ENCODE measurements at places on chromosomes 12 and 14.

DNA sequence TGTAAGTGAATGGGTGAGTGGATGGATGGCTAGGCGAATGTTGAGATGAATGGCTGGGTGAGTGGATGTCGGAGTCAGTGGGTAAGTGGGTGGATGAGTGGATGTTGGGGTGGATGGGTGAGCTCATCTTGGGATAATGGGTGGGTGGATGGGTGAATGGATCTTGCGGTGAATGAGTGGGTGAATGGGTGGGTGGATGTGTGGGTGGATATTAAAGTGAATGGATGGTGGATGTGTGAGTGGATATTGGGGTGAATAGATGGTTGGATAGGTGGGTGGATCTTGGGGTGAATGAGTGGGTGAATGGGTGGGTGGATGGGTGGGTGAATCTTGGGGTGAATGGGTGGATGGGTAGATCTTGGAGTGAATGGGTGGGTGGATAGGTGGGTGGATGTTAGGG is 51.9 kb downstream of the CMKLR1 start:
- DNase-seq: no peak

DNA sequence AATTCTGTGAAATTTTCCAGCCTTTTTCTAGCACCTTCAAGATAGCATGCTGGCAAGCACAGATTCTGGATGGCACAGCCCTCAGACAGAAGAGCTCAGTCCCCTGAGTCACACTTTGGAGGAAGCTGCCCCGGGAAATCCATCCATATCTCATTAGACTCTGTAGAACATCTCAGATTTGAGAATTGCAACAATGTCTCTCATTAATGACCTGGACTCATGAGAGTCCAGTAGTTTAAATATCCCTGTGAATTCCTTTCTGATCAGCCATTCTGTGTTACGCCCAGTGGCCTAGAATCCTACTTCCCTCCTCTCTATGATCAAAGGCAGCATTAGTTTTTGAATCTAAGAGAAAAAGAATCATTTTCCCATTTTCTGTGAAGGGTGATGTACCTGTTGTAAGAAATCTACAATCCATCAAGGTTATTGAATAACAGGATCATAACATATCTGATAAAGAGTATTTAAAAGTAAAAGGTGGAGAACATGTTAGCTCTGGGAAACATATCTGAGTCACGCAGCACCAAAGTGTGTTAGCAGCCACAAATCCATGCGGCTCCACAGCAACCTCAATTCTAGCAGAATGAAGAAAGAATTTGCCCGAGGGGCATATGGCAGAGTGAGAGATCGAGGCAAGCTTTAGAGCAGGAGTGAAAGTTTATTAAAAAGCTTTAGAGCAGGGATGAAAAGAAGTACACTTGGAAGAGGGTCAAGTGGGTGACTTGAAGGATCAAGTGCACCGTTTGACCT is 855.6 kb upstream of the TMEM132C start:
- DNase-seq: no peak

GRCh38 chr12:7091660-7092228 is 501 bp downstream of the C1R start:
- DNase-seq: no peak

GRCh38 chr14:89165189-89166181 is 251.5 kb downstream of the FOXN3 start:
- DNase-seq: no peak

DNA sequence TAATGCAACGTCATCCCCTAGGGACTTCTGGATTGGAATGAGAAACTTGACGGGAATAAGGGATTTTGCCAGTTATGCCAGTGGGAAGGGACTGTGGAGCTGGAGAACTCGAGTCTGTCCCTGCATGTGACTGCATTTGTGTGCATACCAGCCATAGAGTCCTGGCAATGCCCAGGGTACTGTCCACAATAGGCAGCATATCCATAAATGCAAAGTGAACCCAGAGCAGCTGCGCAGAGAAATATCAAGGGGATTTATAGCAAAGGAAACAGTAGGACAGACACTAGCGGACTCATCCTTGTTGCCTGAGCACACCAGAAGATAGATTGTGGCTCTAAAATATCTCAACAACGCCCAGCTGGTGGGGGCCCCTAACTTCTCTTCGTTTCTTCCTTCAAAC is 247.1 kb upstream of the SRRM4 start:
- no peak for DNase-seq

DNA sequence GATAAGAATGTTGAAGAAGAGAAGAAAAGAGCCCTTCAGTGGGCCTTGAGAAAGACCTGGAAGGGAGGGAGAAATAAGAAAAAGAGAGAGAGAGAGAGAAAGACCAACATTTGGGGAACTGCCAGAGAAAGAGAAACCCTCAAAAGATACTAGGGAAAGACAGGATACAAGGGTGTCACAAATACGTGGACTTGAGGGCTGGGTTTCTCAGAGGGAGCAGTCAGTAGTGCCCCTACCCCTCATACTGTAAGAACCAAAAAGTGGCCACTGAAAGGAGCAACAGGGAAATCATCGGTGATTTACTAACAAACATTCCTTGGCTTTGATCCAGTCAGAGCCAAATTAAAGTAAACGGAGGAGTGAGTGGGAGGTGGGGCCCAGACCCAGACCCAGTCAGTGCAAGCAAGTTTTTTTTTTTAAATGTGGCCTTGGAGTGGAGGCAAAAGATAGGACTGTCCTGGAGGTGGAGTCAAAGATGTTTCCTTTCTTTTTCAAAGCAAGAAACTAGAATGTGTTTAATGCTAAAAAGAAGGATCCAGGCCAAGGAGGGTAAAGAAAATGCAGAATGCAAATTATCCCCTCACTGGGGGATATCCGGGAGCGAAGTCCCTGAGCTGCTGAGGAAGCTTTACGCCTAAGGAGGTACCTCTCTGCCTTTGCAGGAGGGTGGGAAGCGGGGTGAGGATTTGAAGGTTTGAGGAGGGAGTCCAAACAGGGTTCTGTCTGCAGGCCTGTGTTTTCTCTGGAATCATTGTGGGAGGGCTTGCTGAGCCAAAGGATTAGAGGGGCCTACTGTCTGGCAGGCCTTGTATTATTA is 143.5 kb upstream of the AMIGO2 start:
- no peak for DNase-seq

- DNase-seq: no peak
Observed at GRCh38 chr12:47775100-47775911, 2.3 kb downstream of the SLC48A1 start.

GRCh38 chr12:114190971-114191370 is 215.0 kb downstream of the TBX5 start:
- no peak for DNase-seq

- no peak for DNase-seq
Observed at GRCh38 chr12:109758426-109759420, 45.1 kb downstream of the FAM222A start.

DNA sequence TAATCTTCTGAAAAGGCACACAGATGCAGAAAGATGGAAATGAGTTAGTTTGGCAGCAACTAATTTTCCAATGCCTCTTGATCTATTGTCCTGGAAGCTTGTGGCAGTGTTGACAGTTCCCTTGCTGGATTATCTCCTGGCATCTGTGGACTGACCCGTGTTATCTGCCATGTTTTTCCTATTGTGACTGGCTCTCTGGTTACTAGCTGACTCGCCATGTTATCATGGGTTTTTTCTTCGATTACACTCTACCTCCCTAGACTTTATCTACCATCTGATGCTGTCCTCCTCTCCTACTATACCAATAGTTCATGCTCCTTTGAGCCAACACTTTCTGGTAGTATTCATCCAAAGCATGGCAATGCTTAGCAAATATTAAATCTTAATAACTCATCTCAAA is 63.3 kb upstream of the FLRT2 start:
- DNase-seq: no peak

DNA sequence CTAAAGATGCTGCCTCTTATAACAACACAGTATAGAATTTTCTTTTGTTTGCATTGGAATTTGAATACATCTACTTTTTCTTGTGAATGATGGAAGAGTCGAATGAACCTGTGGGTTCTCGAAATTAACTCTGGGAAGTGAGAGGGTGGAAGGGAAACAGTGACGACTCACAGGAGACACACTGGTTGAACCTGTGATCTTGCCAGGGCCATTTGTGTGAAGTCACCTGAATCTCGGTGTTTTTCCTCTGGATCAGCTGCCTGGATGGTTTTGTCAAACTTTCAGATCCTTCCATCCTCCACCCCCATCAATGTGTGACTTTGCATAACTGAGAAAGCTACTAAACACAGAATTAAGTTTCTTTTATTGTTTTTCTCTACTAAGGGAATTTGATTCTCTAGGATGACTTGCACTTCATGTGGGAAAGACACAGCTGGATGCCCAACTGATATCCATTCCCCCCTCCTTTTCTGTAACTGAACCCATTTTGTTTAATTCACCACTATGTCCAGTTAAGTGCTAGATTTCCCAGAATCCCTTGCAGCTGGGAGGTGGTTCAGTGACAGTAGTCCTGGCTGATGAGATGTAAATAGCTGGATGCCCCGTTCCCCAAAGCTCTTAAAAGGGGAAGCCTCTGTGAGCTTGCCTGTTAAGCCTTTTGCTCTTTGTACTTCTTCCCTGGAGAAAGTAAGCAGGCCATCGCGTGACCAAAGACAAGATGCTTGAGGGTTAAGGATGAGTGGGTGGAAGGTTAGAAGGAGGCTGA is 6.3 kb downstream of the PPFIBP1 start:
- no peak for DNase-seq

DNA sequence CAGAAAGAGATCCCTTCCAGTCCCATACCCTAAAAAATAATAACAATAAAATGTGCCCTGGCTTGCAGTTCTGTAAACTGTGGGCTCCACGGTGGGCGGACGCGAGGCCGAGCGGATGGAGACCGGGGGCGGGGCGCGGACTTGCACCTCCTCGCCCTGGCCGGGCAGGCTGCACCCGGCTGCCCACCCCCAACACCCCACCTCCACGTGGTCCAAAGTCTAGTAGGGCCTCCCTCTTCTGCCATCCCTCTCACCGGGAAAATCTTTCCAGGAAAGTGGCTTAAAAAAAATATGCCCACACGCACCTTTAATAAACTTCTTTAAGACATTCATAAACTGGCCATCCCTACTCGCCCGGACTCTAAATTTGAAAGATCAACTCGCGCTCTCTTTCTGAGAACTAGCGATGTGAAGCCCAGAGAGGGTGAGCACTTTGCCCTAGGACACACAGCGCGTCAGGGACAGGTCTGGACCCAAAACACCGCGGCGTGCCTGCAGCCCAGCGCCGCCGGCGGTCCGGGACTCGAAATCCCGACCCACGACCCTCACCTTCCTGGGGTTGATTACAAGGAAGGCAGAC is 1.9 kb upstream of the BCL11B start:
- no peak for DNase-seq

DNA sequence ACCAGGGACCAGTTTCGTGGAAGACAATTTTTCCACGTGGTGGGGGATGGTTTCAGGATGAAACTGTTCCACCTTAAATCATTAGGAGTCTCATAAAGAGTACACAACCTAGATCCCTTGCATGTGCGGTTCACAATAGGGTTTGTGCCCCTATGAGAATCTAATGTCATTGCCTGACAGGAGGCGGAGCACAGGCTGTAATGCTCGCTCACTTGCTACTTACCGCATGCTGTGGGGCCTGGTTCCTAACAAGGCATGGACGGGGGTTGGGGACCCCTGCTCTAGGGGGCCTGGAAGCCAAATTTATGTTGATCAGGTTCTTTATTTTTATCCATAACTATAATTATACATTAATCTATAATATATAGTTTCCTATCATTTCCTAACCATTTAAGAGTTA is 315.3 kb downstream of the MED13L start:
- no peak for DNase-seq

DNA sequence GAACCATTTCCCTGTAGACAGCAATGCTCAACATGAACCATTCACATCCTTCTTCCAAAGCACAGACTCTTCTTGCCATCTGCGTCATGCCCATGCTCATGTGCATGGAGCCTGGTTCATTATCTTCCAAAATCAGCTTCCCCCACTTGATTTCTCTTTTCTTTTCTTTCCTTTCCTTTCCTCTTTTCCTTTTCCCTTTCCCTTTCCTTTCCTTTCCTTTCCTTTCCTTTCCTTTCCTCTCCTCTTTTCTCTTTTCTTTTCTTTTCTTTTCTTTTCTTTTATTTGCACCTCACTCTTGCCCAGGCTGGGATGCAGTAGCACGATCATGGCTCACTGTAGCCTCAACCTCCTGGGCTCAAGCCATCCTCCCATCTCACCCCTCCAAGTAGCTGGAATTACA is 37.5 kb downstream of the WIF1 start:
- no peak for DNase-seq

GRCh38 chr12:51625370-51625769 is 34.3 kb downstream of the SCN8A start:
- no peak for DNase-seq

GRCh38 chr12:26918321-26919215 is 19.2 kb downstream of the INTS13 start:
- no peak for DNase-seq

DNA sequence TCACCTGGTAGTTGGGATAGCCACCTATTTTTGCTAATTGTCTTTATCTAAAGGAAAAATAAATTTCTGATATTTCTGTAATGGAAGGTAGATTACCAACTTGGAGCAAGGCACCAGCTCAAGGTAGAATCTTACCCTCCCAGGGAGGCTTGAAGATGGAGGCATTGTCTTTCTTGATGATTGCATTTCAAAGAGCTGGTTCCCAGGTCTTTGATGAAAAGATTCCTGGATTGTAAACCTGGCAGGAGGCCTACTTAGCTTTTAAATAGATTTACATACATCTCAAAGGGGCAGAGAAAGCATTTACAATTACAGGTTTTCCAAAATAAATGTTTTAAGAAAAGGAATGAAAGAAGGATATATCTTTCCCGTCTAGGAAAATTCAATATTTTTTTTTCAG is 729.2 kb downstream of the LRFN5 start:
- no peak for DNase-seq

GRCh38 chr14:24204163-24205146 is 1.0 kb upstream of the TSSK4 start:
- DNase-seq: no peak

- no peak for DNase-seq
Observed at GRCh38 chr14:34710744-34711143, 3.6 kb downstream of the CFL2 start.

DNA sequence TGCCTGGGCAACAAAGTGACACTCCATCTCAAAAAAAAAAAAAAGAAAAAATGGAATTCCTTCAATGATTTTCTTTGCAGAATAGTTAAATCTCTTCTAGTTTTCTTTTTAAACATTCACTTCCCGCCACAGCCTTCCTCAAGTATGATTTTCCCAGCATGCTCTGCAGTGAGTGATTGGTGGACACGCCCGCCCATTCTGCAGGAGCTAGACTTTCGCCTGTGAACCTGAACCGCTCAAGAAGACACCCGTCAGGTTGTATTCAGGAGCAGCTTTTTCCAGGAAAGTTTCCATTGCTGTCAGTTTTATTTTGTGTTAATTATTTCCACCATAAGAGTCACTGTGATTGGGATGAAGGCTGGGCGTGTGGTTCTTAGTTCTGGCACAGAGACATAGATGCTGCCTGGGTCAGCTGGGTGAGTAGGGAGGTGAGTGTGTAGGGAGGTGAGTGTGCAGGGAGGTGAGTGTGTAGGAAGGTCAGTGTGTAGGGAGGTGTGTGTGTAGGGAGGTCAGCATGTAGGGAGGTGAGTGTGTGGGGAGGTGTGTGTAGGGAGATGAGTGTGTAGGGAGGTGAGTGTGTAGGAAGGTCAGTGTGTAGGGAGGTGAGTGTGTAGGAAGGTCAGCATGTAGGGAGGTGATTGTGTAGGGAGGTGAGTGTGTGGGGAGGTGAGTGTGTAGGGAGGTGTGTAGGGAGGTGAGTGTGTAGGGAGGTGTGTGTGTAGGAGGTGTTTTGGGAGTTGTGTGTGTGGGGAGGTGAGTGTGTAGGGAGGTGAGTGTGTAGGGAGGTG is 76.2 kb downstream of the KIF26A start:
- DNase-seq: no peak
